ENCODE measurements at places on chromosomes 13 and 19. TPM values are rescaled to one million over a fixed set of nuclear protein-coding genes. Genes with fewer than 3 reads are reported as not detected.

DNA sequence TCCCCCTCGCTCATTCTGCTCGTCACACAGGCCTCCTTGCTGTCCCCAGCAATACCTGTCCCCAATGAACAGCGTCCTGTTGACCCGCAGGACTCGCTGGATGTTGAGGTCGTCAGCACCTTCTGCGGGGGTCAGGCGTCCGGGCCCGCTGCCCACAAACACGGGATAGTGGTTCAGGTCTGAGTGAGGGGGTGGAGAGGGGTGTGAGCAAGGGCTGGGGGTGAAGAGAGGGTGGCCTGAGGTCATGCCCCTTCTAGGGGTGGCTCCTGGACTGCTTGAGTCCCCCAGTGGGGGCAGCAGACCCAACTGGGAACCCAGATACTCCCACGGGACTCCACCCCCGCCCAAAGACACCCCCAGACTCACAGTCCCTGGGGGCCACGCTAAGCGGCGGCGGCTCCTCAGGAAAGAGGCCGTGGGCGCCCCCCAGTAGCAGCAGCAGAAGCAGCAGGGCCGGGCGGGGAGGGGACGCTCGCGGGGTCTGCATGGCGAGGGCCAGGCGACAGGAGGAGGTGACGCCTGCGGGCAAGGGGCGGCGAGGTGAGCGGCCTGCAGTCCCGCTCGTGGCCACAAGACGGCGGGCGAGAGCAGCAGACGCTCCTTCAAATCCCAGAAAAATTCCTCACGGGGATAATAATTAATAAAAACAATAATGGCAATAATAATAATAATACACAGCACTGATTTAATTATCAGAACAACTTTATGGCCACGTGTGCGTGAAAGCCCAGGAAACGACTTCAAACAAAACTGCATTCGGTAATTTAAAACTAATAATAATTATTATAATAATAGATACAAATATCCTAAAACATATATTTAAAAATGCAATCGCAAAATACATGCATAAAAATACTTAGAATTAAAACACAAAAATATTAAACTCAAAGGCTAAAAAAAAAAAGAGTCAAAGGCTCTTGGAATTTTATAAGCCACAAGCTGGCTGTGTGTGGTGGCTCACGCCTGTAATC, 1.2 kb downstream of the SEMA6B start:
- DNase-seq, result peak; percentile 73

- no peak for DNase-seq
Observed at GRCh38 chr13:110326263-110326904, 19.3 kb downstream of the COL4A2 start.

DNA sequence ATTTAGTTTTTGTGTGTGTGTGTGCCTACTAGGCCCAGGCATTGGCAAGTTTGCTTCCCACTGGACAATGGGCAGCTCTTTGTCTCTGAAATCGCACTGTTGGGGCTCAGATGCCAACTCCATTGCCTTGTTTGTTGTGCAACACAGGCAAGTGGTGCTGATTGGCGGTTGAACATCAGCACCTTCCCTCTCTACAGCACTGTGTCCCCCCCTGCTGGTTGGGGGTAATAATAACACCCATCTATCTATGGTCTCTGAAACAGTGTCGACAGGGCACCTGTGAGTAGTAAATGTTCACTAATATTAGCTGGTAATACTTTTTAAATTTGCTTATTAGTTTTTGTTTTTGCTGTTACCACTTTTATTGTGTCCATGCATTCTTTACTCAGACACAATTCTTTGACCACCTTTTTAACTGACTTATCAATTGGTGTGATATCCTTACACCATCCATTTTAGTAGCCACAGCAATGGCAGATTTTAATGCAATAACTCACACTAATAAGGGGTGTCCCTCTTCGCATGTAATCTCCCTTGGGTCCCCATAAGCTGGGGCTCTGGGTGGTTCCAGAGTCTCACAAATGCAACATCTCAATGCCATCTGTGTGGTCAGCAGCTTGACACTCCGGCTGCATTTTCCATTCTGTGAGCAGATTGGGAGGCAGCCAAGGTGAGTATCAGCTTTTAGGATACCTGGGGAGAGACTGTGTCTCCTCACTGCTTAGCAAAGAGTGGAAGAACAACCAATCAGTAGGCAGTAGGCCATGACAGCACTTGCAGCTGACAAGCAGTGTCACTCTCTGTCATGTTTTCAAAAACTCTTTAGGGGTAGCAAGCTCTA, 47.7 kb upstream of the UQCRFS1 start:
- no peak for DNase-seq

IL17D gene
- 0.19 TPM for total RNA-seq

- DNase-seq, result no peak
Observed at GRCh38 chr19:29233591-29233990, 20.6 kb upstream of the UQCRFS1 start.

GRCh38 chr19:19110410-19111135, 27.7 kb downstream of the TMEM161A start:
- DNase-seq, result no peak

DNA sequence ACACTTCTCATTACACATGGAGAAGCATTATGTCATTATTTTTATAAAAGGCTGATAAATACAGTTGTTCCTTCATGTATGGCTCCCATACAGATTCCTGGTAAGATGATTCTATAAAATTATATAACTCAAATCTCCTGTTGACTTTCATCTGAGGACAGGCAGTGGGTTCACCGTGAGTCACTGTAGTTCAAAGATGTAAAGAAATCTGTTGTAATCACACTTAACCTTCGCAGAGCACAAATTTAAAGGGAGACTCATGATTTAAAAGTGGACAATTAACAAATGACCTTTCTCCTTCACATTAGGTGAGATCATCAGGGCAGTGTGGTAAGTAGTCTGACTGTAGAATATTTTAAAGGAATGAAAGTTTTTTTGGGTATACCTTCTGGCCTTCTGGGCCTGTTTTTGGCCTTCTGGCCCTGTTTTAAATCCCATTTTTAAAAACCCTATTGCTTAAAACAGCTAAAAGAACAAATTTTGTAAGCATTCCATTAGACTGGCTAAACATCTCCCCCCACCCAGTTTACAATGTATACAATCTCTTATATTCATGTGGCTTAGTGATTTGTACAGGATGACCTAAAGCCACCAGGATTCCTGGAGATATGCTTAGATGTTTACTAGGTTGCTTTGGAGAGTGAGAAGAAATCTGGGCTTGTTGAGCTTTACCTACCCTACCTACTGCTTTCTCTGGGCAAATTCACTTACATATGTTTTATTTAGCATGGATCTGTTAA, 171.2 kb downstream of the ITGBL1 start:
- no peak for DNase-seq

GRCh38 chr13:44668688-44669087, 92.6 kb upstream of the TSC22D1 start:
- DNase-seq, result no peak

DNA sequence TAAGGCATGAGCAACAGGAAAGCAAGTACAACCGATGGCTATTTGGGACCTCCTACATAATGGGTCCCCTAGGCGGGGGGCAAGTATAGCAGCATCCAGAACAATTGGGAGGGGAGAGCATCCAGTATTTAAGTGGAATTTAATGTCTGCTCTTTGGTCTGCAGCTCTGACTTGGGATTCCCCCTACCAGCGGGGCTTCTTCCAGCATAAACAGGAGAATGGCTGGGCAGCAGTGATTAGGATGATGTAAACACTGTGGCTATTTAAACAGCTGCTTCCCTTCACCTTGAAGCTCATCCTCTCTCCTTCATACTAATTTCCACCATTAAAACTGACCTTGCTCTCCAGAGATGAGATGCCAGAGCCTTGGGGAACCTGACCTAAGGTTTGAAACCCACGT, 73.9 kb upstream of the OXGR1 start:
- no peak for DNase-seq

ZSCAN22 gene
- 3.1 TPM for total RNA-seq

- DNase-seq, result no peak
Observed at GRCh38 chr19:2327773-2328400, 499 bp downstream of the LSM7 start.

DNA sequence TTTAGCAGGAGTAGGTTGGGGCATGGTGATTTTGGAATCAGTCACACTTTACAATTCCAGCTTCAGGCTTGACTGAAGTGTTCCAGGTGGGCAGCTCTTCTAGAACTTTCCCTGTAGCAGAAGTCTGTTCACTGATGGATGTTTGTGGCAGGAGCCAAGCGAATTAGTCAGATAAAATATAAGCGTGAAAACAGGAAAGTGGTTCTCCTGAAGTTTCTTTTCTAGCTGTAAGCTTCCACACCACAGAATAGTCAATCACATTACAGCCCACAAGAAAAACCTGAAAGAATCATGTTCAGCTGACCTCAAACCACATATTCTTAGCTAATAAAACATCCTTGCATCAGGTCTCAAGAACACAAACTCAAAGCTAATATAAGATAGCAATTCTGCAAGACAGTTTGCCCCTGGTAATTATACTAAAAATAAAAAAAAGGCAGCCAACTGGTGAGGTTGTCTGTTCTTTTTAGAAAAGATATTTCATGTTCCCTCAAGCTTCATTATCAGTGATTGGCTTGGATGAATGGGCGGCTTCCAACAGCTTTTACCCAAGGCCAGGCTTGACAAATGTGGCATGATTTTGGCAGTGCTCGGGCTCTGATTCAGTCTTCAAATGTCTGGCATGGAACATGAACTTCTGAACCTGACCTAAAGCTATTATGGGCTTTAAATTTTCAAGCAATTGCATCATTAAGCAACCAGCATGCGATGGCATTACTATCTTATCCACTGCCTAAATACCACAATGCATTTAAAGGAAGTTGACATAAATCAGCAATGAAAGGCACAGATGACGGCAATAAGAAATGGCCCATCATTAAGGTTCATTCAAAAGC, 136.8 kb downstream of the DCLK1 start:
- no peak for DNase-seq

VRK3 gene
- total RNA-seq, result 23.0 TPM

HSPBP1 gene
- 11.6 TPM for total RNA-seq

GRCh38 chr19:56111601-56112312, 9.3 kb downstream of the ZNF787 start:
- no peak for DNase-seq

DNA sequence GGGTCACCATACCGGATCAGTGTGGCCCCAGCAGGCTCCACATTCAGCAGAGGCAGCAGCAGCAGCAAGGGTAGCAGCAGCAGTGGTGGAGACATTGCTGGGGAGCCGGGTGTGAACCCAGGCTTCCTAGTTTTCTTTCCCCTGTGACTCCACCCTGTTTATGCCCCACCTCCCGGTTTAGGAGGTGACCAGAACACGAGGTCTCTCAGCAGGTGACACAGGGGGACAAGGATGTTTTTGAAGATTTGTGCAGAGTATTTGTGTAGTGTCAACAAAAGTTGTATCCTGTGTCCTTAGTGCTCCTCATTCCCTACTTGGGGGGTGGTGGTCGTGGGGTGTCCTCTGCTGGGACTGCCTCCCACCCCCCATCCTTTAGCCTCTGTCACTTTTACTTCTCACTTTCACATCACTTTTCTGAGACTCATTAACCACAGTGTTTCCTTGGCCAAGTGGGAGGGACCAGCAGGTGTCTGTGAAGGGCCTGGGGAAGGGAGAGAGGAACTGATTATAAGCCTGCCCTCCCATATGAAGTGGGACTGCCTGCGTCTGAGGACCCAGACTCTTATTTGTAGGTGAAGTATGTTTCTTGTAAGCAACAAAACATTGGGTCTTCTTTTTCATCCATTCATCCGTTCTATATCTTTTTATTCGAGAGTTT, 15.6 kb upstream of the KCNC3 start:
- DNase-seq, result no peak

- no peak for DNase-seq
Observed at GRCh38 chr13:34430294-34430693, 511.8 kb upstream of the NBEA start.

- DNase-seq, result no peak
Observed at GRCh38 chr19:6837525-6837924, 49.9 kb upstream of the ADGRE1 start.

GRCh38 chr19:16465239-16465638, 6.5 kb downstream of the EPS15L1 start:
- DNase-seq, result no peak

ZNF253 gene
- total RNA-seq, result 3.3 TPM

GRCh38 chr19:41377977-41378709, 1.8 kb downstream of the TMEM91 start:
- no peak for DNase-seq

DNA sequence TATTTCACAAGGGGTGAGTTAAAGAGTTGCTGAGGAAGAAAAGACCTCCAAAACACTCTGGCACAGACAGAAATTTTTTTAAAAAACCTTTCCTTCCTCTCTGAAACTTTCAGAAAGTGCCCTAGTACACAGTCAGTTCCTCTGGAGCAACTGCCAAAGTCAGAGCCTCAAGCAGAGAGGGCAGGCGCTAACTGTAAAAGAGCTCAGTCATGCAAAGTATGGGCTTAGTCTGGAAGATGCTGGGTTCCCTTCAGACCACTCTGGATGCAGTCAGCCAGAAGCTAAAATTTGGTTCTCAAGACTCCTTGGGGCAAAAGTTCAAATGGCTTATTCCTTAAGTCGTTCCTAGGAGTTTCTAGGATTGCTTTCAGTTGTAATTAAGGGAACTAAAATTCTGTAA, 671.6 kb downstream of the PCDH9 start:
- DNase-seq, result no peak

PTPRH gene
- total RNA-seq, result 3.1 TPM

DNA sequence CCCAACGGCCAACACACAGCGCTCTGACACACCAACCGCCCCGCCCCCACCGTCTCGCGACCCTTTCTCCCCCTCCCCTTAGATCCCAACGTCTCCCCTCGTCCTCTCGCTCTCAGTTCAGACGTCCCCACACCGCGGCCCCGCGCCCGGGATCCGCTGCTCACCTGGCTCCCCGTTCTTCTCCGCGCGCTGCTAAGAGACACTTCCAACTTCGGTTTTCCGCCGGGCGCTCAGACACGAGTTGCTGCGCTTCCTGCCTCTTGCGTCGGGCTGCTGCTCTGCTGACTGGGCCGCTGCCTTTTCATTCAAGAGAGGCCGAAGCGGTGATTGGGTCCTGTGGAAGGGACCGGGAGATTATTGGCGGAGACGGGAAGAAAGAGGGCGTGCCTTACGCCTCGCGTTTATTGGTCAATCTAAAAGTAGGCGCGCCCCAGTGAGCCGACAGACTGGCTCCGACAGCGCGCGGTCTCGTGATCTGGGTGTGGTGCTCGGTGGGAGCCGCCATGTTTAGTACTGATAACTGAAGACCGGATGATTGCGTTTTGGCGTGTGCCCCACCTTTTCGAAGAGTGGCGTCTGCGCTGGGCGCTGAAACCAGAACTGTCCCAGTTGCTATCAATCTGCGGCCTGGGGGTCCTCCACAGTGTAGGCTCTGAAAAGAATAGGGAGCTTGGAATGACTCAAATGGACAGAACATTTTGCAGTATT, at the start of gene DDX39A:
TSS of gene DDX39A (minus strand) at position 236 of the 708 bp plus-strand sequence. CDS start 6,121 bp downstream, outside the sequence.
- DNase-seq, result peak; percentile 93

GRCh38 chr19:5122671-5123409, 153.9 kb downstream of the KDM4B start:
- no peak for DNase-seq

All from liver (tissue), 10 donors.